ENCODE measurements at places on chromosomes 12 and 14.
A peak's percentile ranks its signal among the peaks of the same experiment; 100 is the strongest.

GRCh38 chr12:123271001-123271668, 521 bp downstream of the CDK2AP1 start:
- DNase-seq, result peak; percentile 75

- no peak for DNase-seq
Measured at GRCh38 chr12:23949348-23950209, at the start of gene SOX5. Gene SOX5 (minus strand): TSS chr12:23949670. CDS start chr12:23949601, 69 bp downstream.

- DNase-seq, result no peak
Measured at GRCh38 chr14:65959563-65960024, 526.6 kb upstream of the CCDC196 start.

DNA sequence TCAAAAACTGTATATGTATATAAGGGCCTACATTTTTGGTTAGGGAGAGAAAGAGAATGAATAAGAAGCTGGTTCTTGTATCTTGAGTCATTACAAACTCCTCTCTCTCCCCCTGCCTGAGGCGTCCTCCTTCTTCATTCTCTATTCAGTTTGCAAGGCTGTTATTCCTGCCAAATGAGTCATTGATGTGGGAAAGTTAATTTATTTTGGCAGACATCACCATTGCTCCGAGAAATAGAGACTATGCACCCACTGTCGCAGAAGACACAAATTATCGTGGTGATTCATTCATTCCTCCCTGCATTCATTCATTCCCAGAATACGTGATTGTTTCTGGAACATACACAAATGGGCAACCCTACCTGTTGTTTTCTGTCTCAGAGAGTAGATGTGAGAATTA, 112.5 kb upstream of the MED13L start:
- DNase-seq, result peak; percentile 76

DNA sequence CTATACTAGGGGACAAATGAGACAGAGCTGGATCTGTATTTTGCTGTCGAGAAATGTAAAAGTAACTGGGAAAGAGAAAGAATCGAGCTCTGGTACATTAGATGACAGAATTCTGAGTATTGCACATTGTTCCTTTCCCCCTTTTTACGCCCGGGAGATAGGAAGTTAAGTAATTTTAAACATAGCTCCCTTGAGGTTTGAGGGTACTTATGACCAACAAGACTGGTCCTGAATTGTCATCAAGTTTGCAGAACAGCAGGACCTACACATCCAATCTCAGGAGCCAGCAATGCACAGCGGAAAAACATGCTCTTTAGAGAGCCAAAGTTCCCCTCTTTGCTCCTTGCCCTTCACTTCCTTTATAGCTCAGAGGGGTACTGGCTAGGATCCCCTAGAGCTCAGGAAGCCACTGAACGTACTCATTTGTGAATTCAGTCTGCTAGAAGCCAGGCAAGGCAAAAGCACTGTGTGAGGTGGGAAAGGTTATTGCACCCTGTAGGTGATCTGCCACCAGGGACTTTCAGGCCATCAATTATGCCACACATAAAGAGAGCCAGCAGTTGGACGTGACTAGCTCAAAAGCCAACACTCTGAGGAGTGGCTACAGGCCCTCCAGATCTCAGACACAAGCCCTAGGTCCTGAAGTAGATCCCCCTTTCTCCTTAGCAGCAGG, 333.8 kb downstream of the KCNH5 start:
- no peak for DNase-seq

GRCh38 chr12:67982164-67982563, 7.1 kb upstream of the IFNG-AS1 start:
- DNase-seq, result no peak
